ENCODE measurements at places on chromosomes 12 and 14.

GRCh38 chr12:27861428-27862167 lies 81.6 kb upstream of the MANSC4 start:
- DNase-seq: peak; percentile 57

GRCh38 chr12:51217968-51218606 lies at the start of gene POU6F1:
Gene POU6F1, minus strand, starts transcription at chr12:51218062. Its CDS starts 11,226 bp downstream, at chr12:51206836.
- peak; percentile 76 for DNase-seq

- no peak for DNase-seq
Observed at GRCh38 chr12:125614058-125614457, 548.8 kb downstream of the AACS start.

- DNase-seq: no peak
Observed at GRCh38 chr12:94841904-94842610, 161.4 kb downstream of the NDUFA12 start.

DNA sequence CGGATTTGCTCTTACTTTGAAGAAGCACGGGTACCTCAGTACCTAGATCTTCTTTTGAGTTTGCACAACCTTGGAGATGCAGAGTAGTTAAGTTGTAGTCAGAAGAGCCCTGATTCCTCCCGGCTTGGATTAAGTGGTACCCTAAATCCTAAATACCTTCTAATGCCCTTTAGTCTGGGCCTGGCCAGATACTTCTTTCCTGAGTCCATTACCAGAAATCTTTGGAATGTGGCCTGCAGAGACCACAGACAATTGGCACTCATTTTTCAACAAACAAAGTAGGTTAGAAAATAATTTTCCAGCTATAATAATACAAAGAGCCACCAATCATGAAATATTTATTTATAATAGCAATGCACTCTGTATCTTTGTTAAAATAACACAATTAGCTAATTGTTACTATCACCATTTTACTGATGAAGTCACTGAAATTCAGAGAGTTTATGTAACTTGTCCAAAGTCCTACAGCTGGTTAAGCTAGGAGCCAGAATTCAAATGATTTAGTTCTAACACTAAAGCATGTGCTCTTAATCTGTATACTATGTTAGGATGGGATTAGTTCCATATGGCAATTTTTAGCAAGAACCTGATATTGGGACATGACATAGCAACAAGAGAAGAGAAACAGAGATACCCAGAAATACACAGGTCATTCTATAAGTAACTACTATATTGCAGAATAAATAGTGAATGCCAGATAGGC lies 132.1 kb upstream of the PDZRN4 start:
- no peak for DNase-seq

DNA sequence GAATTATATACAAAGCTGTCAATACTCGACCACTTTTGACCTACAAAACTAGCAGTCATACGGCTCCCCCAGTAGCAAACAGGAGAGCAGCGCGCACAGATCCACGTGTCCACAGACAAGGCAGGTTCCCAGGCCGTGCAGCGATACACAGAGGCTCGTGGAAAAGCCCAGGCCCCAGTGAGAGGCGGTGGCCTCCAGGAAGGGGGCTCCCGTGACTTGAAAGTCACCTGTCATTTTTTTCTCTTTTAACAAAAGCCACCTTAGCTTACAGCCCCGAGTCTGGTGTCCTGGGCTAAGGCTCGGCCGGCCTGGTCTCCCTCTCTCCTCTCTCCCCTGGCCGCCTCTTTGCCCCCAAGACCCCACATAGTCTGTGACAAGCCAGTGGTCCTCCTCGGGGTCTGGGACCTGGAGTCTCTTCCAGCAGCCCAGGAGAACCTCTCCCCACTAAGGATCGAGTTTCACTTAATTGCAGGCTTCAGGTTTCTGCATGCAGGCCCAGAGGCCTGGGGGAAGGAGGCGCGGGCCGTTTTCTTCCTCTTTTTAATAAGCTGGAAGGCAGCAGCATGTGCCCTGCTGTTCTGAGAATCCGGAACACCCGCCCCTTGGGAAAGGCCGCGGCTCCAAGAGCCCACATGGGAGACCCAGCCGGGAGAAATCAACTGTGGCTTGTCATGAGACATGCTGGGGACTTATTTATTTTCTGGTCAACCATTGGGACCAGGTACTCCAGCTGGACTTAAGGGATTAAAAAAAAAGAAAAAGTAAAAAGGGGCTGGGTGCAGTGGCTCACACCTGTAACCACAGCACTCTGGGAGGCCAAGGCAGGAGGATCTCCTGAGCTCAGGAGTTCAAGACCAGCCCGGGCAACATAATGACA lies 15.9 kb downstream of the NCOR2 start:
- DNase-seq: no peak

GRCh38 chr12:15429262-15429661 lies 107.0 kb downstream of the PTPRO start:
- no peak for DNase-seq

GRCh38 chr12:104182144-104182543 lies 33.4 kb upstream of the TXNRD1 start:
- no peak for DNase-seq

- no peak for DNase-seq
Observed at GRCh38 chr14:103634156-103634555, 5.1 kb downstream of the KLC1 start.

GRCh38 chr12:109855377-109855776 lies 22.2 kb upstream of the TRPV4 start:
- DNase-seq: no peak

DNA sequence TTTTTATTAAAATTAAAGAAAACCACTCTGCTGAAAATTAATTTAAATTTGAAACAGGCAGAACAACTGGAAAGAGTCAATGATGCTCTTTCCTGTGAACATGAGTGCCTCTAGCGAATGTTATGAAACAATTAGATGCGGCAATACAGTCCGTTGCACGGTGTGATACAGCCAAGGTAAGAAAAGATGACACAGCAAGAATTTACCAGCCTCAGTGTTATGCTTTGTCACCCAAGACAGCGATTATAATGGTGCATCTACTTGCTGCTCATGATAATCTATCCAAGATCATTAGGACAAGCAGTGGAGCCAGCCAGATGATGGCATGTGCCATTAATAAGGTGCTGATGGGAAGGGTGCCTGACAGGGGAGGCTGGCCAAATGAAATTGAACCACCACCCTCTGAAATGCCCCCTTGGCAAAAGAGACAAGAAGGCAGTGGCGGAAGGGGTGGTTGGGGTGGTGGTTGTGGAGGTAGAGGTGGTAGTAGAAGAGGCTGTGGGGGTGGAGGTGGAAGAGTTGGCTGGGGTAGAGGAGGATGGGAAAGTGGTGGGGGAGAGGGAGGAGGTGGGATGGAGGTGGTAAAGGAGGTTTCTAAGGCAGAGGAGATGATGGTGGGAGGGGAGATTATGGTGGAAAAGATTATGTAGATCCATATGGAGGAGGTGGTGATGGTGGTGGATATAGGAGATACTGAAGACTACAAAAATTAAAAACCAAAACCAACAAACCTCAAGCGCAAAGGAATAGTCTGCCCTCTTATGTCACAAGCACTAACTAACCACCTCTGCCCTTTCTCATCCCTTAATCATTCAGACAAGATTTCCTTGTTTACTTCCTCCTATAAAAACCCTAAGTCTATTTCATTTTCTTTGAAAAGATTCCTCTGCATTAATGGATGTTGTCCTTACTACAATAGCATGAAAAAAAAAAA lies 4.0 kb upstream of the RESF1 start:
- no peak for DNase-seq

DNA sequence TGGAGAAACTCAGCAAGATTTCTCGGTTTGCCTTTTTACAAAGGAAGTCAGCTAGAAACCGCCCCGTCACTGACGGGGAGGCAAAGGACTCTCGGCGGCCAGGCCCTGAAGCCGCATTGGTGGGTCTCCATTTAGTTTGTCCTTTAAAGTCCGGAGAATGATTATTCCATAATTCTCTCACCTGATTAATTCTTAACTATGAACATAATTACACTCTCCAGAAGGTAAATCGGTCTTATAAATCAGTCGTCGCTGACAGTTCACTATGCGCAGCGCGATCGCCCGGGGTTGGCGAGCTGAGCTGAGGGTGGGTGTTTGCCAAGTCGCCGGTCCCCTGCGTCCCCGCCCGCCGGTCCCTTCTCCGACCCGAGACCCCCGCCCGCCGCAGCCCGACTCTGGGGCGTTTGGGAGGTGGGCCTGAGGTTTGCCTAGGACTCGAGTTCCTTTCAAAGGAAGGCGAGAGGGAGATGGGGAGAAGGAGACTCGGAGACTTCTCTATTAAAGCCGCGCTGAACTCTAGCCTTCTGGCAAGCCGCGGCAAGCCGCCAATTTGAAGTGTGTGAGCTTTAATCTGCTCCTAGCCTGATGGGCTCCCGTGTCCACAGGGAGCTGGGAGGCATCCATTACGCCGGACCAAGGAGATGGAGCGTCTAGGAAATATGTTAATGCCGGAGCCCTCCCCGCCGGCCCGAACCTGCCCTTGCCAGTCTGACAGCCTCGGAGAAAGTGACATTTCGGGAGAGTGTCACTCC lies 392.9 kb downstream of the NOVA1 start:
- DNase-seq: no peak

GRCh38 chr14:23481362-23481970 lies 12.0 kb downstream of the NGDN start:
- DNase-seq: no peak

DNA sequence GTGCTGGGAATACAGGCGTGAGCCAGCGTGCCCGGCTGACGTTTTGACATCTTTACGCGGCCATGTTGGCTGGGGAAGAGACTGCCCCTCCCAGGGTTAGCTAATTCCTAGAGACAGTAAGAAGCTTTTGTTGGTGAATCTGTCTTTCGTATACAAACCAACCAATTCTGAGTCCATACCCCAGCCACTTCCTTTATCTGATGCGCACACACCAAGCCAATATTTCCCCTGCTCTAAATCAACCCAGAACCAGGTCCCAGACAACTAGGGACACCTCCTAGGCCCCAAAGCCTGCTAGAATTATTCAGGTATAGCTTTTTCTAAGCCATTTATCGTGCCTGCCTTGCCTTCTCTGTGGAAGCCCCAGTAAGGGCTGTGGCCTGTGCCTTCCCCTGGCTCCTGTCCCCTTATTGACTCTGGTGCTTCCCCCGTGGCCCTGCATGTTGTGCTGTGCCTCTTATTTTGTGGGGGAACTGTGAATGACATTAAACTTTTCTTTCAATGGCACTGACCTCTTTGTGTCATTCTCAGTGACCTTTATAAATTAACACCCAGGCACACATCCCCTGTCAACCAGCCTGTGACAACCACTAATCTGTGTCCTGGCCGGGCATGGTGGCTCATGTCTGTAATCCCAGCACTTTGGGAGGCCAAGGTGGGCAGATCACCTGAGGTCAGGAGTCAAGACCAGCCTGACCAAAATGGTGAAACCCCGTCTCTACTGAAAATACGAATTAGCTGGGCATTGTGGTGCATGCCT lies 10.7 kb upstream of the EVL start:
- DNase-seq: no peak

GRCh38 chr14:24915958-24916595 lies 133.9 kb downstream of the STXBP6 start:
- no peak for DNase-seq

GRCh38 chr14:101199028-101199770 lies 295.7 kb upstream of the RTL1 start:
- no peak for DNase-seq

- no peak for DNase-seq
Observed at GRCh38 chr12:83958997-83959396, 953.6 kb downstream of the SLC6A15 start.

GRCh38 chr12:108327621-108328344 lies 11.3 kb downstream of the CMKLR1 start:
- no peak for DNase-seq

DNA sequence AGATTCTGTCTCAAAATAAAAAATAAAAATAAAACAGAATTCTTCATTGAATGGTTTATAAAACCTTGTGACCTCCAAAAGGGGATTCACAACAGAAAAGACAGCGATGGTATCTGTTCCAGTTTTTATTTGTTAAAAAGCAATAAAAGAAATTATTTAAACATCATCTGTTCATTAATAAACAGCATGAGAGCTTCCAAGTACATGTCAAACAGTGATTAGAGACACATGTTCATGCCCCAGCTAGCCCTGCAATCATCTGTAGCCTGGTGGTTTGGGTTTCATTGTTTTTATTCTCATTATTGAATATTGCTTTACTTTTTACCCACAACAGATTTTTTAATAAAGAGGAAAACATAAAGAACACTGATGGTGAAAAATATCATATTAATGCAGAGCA lies 173.3 kb downstream of the ANO2 start:
- DNase-seq: no peak

GRCh38 chr14:36996133-36996856 lies 176.1 kb downstream of the SLC25A21 start:
- no peak for DNase-seq

DNA sequence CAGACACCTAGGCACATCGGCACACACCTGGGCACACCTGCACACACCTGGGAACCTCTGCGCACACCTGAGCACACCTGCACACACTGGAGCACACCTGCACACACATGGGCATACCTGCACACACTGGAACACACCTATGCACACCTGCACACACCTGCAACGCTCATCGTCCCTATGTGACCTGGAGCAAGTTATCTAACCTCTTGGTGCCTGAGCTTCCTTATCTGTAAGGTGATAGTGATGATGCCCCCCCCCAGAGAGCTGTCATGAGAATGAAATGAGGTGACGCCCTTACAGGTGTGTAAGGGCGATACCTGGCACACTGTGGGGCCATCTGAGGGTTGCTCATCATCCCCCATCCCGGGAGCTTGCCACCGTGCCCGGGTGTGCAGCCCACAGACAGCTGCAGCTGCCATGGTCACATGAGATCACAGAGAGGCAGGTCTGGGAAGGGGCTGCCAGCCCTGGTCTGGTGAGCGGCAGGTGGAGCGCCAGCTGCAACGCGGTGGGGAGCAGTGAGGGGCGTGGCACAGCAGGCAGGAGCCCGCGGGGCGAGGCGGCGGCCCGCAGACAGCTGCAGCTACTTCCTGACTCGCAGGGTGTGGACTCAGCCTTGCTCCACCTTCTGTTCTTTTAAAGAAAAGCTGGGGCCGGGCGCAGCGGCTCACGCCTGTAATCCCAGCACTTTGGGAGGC lies 59.9 kb upstream of the FBRSL1 start:
- peak; percentile 43 for DNase-seq

DNA sequence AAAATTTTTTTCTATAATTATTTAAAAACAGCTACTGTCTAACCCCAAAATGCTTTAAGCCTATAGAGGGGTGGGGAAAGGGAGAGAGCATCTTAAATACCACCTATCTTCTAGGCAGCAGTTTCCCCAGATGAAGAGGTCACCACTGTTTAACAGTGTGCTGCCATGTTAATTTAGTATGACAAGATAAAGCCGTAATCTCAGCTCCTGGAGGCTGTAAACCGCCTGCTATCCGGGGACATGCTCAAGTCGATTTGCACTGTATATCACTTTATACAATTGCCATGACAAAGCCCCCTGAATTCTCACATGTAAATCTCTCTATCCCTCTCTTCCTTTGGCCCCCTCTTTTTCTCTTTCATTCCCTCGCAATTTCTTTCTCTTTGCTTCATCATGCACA lies 68.5 kb downstream of the SOX5 start:
- no peak for DNase-seq
